Testis (tissue), 5 donors: ENCODE measurements at places on chromosomes 3 and 15.
A peak's percentile ranks its signal among the peaks of the same experiment; 100 is the strongest.

GRCh38 chr3:156187146-156187769 is 66.9 kb downstream of the KCNAB1 start:
- no peaks in the 10 kb centered on the region for H3K36me3 ChIP-seq
- no peak for DNase-seq
- H3K4me1 ChIP-seq = no peaks in the 10 kb centered on the region

DNA sequence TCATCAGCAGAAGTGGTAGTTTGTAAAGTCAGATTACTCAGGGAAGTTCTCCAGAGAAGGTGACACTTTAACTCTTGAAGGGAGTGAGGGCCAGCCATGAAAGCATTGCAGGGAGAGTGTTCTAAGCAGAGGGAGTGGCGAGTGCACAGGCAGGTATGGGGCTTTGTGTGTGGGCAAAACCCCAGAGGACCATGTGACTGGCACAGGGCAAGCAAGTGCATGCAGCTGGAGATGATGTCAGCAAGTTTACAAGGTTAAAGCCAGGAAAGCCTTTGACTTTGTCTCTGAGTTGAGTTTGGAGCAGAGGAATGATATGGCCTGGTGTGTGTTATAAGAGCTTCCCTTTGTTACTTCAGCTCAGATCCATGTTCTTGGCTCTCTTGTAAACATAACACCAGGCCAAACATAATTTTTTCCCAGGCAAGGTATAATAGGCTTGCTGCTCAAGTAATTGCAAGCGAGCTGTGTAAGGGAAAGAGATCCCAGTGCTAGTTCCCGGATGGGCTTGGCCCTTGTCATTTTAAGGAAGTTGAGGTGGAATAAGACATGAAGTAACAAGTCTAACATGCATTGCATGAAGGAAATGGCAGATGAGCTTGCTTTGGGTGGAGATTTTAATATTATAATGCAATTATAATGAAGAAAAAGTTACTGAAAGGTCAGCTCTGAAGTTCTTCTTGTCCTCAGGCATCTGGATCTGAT is 341.1 kb upstream of the LRRC3B start:
- no peak overlapping the region for H3K4me3 ChIP-seq
- no peak for DNase-seq

DNA sequence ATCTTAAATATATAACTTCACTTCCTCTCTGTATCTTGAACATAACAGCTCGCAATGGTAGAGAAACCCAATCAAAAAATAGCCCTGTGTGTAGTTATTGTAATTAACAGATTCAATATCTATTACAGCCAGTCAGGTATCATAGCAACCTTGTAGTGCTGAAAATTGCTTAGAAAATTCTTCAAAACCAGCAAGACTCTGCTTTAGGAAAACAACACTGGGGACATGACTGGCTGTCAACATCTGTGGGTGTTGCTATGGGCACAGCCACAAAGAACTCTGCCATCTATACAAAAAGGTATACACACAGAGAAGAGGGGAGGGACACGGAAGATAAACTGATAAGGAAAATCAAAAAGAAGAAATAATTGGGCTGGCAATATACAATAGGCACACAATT is 101.2 kb downstream of the WDR72 start:
- no peaks in the 10 kb centered on the region for H3K4me1 ChIP-seq
- no peak for DNase-seq
- no peak overlapping the region for H3K27ac ChIP-seq
- no peaks in the 10 kb centered on the region for H3K27me3 ChIP-seq
- no peaks in the 10 kb centered on the region for H3K36me3 ChIP-seq

- no peak overlapping the region for H3K27ac ChIP-seq
- H3K27me3 ChIP-seq = no peaks in the 10 kb centered on the region
- peaks cover 6% of the 10 kb centered on the region for H3K4me1 ChIP-seq
These were observed 15.5 kb upstream of the ATP8B4 start for GRCh38 chr15:50134524-50135024.

- no peak overlapping the region for H3K4me3 ChIP-seq
- peaks cover 7% of the 10 kb centered on the region for H3K4me1 ChIP-seq
- no peak overlapping the region for H3K27ac ChIP-seq
- H3K27me3 ChIP-seq = no peaks in the 10 kb centered on the region
- H3K36me3 ChIP-seq = no peaks in the 10 kb centered on the region
These were observed 31.6 kb downstream of the DNAJB8 start for GRCh38 chr3:128435058-128435457.

DNA sequence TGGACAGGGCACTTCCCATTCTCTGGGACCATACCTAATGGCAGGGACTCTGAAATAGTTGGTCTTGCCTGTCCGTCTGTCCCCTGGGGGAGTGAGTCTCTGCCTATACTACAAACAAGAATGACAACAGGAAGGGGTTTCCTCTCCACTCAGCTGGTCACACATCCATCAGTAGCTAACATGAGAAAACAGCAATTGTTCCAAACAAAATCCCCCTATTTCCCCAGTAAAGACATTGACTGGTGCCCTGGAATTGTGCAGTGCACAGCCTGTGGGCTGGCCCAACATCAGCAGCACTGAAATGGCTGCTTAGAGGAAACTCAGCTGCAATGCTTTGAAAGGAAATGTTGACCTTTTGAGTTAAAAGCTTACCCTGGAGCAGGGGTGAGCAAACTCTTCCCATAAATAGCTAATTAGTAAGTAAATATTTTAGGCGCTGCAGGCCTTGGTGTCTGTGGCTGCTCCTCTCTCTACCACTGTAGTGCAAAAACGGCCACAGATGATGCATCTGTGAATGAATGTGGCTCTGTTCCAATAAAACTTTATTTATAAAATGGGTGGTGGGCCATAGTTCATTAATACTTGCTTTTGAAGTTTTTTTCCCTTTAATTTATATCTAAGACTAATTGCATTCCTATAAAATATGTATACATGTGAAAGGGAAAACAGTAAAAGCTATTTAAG is 174.3 kb downstream of the KLF13 start:
- no peaks in the 10 kb centered on the region for H3K4me1 ChIP-seq
- H3K36me3 ChIP-seq = no peaks in the 10 kb centered on the region
- H3K27me3 ChIP-seq = no peaks in the 10 kb centered on the region
- H3K4me3 ChIP-seq = no peak overlapping the region
- DNase-seq = peak; percentile 7
- no peak overlapping the region for H3K27ac ChIP-seq

- peaks cover 14% of the 10 kb centered on the region for H3K4me1 ChIP-seq
- no peaks in the 10 kb centered on the region for H3K27me3 ChIP-seq
- H3K36me3 ChIP-seq = no peaks in the 10 kb centered on the region
- no peak overlapping the region for H3K27ac ChIP-seq
These were observed 60.1 kb downstream of the MGLL start for GRCh38 chr3:127762077-127762786.

- no peak overlapping the region for H3K27ac ChIP-seq
- H3K4me1 ChIP-seq = no peaks in the 10 kb centered on the region
- no peak overlapping the region for H3K4me3 ChIP-seq
These were observed 16.0 kb upstream of the SRP14 start for GRCh38 chr15:40054855-40055575.

DNA sequence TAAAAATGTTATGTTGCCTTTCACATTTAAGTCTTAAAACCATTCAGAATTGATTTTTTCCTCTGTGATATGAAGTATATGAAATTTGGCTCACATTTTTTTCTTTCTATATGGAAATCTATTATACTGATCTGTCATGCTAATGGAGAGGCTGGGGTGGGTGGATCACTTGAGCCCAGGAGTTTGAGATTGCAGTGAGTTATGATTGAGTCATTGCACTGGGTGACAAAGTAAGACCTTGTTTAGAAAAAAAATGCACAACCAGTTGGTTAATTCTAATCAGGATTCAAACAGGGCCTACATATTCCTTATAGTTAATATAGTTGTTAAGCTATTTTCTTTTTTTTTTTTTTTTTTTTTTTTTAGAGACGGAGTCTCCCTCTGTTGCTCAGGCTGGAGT is 230.5 kb downstream of the MFSD1 start:
- no peaks in the 10 kb centered on the region for H3K27me3 ChIP-seq
- no peak for DNase-seq
- no peak overlapping the region for H3K27ac ChIP-seq
- H3K4me1 ChIP-seq = no peaks in the 10 kb centered on the region

DNA sequence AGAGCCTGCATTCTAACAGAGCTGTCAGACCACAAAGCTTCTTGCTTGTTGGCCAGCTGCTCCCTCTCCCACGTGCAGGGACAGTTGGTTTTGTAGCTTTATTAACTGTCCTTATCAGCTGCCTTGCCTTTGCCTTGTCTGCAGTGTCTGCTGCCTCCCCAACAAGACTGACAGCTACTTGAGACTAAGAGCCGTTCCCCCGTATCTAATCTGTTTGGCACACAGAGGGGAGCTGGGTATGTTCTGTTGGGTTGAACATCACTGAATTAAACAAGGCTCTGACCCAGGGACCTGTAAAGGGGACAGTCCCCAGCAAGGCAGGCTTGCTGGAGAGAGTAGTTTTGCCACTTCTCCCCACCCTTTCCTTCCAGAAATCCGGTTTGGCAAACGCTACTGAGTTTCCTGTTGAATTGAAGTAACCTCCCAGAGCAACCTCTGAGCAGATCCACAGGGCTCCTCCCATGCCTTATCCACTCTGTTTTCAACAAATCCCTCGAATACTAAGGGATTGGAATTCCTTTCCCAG is 116.1 kb downstream of the ANP32A start:
- no peaks in the 10 kb centered on the region for H3K27me3 ChIP-seq
- peak; percentile 79 for DNase-seq
- H3K27ac ChIP-seq = peak overlapping the region; percentile 18
- H3K4me1 ChIP-seq = peaks cover 14% of the 10 kb centered on the region
- no peaks in the 10 kb centered on the region for H3K36me3 ChIP-seq
- no peak overlapping the region for H3K4me3 ChIP-seq

DNA sequence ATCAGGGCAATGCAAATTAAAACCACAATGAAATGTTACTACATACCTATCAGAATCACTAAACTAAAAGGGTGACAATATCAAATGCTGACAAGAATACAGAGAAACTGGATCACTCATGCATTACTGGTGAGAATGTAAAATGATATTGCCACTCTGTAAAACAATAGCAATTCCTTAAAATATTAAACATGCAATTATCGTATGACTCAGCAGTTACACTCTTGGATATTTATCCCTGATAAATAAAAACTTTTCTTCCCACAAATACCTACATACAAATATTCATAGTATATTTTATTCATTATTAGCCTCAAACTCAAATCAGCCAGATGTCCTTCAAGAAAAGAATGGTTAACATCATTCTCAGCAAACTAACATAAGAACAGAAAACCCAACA is 25.9 kb upstream of the RAB6B start:
- H3K36me3 ChIP-seq = no peaks in the 10 kb centered on the region
- no peak for DNase-seq
- H3K27ac ChIP-seq = no peak overlapping the region
- H3K4me3 ChIP-seq = no peak overlapping the region

DNA sequence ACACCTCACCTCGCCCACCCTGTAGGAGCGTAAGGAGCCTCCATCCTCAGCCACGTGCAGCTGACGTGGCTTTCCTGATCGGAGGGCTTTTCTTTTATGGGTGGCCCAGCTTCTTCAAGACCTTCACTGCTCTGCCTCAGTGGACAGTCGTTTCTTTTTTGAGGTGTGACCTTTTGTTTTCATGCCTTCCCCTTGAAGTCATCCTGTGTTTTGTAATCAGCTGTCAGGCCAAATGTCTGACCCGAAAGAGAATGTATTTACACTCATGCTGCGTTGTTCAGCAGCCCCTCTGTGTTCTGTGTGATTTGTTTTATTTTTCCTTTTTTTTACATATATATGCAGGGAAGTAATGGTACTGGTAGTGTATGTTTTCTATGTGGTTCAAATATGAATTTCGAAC is 41.8 kb downstream of the CCK start:
- no peaks in the 10 kb centered on the region for H3K4me1 ChIP-seq
- H3K36me3 ChIP-seq = no peaks in the 10 kb centered on the region
- DNase-seq = no peak
- H3K4me3 ChIP-seq = no peak overlapping the region
- H3K27me3 ChIP-seq = no peaks in the 10 kb centered on the region

DNA sequence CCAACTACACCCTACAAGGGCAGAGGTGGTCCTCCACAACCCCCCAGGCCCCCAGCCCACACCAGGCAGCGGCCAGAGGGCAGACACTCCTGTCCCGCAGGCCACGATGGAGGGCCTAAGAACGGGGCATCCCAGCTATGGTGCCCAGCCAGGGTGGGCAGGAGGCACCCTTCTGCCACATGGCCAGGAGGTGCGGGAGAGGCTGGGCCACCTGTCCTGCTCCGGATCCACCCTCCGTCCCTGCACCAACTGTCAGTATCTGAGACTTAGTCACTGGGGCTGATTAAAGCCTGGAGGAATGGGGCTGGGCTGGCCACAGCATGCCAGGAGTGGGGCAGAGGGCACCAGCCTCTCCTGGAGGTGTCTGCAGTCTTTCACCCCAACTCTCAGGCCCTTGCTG is 37.9 kb downstream of the TNK2 start:
- H3K4me1 ChIP-seq = peaks cover 8% of the 10 kb centered on the region
- no peaks in the 10 kb centered on the region for H3K36me3 ChIP-seq
- no peaks in the 10 kb centered on the region for H3K27me3 ChIP-seq
- DNase-seq = no peak
- no peak overlapping the region for H3K4me3 ChIP-seq
- no peak overlapping the region for H3K27ac ChIP-seq

GRCh38 chr15:31792611-31793199 is 237.6 kb upstream of the CHRNA7 start:
- H3K4me3 ChIP-seq = no peak overlapping the region
- H3K27ac ChIP-seq = no peak overlapping the region
- no peaks in the 10 kb centered on the region for H3K4me1 ChIP-seq
- no peaks in the 10 kb centered on the region for H3K36me3 ChIP-seq

- H3K36me3 ChIP-seq = no peaks in the 10 kb centered on the region
- no peaks in the 10 kb centered on the region for H3K27me3 ChIP-seq
These were observed 110.6 kb downstream of the LPP start for GRCh38 chr3:188264226-188265207.

DNA sequence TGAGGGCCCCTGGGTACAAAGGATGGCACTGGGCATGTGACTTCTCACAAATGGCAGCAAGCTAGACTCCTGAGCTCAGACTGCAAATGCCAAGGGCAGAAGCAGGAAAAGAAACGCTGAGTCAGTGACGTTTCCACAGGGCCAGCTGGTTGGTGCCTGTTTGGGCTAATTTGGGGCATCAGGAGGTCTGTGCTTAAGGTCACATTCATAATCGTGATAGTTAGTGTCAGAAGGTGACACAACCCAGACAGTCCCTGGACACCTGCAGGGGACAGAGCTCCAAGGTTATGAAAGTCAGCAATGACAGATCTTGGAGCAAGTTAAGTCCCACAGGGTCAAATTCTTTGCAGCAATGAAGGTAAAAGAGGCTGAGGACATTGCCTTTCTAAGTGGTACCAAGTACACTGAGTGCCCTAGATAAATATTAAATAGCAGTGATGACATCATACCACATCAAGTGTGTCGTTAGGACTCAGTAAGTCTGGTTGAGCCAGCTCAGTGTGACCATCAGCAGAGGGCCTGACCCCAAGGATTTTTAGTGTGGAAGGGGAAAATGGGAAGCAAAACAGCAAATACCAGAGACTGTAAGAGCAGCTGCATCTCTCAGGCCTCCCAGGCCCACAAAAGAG is 556.9 kb upstream of the CFAP20DC start:
- no peaks in the 10 kb centered on the region for H3K36me3 ChIP-seq
- H3K4me3 ChIP-seq = no peak overlapping the region
- no peaks in the 10 kb centered on the region for H3K4me1 ChIP-seq
- no peak overlapping the region for H3K27ac ChIP-seq

GRCh38 chr3:79249701-79250100 is 518.1 kb downstream of the ROBO1 start:
- H3K27ac ChIP-seq = no peak overlapping the region
- no peak overlapping the region for H3K4me3 ChIP-seq
- H3K36me3 ChIP-seq = no peaks in the 10 kb centered on the region
- H3K27me3 ChIP-seq = no peaks in the 10 kb centered on the region
- DNase-seq = no peak
